ENCODE measurements at places on chromosomes 3 and 15.

DNA sequence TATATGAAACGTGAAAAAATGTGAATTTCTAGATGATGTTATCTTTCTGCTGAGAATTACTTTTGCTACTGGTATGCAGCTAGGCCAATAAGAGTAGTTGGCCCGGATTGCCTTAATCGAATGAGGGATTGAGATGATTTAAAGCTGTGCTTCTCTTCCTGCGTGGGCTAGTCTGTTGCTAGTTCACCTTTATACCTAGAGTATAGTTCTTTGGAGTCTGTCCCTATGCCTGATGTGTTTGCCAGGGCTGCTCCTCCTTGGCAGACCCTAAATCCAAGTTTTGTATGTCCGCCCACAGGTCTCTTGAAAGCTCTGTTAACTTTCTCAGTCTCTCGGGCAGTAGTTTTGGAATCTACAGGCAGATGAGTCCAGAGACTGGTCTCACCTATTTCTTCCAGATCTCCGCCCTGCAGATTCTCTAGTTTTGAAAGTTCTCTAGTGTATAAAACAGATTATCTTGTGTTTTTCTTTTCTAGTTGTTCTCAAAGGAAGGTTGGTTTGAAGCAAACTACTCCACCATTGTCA lies 64.9 kb downstream of the MEF2A start:
- DNase-seq: no peak

DNA sequence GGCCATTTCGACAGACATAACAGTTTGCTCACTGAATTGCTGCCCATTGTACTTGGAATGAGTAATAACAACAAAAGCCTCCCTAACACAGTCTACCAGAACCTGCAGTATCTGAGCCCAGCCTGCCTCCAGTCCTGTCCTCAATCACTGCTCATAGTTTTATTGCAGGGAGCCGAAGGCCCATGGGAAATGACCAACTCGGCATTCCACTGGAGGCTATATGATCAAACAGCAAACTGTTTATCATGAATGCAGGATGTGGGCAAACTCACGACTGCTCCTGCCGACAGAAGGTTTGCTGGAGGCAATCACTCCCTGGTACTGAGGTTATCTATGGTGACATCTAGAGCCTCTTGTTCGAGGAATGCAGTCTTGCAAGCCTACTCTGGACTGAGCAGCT lies 46.3 kb downstream of the LSM3 start:
- no peak for DNase-seq

DNA sequence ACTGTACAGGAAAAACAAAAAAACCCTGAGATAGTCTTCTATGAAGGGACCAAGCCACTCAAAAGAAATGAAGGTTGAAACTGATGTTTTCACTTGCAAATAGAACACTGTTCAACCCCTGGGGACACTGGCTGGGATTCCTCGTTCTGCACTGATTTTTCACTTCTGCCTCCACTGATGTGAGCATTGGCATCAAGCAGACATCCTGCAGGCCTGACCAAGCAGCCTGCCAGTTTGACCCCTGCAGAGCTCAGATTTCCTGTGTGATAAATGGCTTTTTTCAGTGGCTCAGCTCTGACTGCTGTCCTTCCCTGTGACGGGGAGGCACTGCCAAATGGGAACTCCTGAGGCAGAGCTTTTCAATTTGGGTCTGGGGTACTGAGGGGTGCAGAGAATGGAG lies 50.0 kb downstream of the RASGRP1 start:
- no peak for DNase-seq

DNA sequence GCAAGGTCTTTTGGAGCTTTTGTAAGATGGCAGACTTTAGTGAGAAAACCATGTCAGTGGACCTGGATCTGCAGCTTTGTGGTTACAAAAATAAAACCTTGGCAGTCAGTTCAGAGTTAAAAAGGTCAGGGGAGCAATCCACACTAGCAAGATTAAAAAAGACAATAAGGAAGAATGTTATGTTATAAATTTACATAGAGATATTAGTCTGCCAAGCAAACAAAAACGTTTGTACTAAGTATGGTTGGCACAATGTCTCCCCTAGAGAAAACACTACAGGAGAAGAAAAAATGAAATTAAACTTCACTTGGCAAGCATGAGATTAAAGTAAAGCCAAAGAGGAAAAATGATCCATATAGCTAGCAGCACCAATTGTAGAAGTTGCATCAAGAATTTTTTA lies 205.0 kb downstream of the LSAMP start:
- no peak for DNase-seq

DNA sequence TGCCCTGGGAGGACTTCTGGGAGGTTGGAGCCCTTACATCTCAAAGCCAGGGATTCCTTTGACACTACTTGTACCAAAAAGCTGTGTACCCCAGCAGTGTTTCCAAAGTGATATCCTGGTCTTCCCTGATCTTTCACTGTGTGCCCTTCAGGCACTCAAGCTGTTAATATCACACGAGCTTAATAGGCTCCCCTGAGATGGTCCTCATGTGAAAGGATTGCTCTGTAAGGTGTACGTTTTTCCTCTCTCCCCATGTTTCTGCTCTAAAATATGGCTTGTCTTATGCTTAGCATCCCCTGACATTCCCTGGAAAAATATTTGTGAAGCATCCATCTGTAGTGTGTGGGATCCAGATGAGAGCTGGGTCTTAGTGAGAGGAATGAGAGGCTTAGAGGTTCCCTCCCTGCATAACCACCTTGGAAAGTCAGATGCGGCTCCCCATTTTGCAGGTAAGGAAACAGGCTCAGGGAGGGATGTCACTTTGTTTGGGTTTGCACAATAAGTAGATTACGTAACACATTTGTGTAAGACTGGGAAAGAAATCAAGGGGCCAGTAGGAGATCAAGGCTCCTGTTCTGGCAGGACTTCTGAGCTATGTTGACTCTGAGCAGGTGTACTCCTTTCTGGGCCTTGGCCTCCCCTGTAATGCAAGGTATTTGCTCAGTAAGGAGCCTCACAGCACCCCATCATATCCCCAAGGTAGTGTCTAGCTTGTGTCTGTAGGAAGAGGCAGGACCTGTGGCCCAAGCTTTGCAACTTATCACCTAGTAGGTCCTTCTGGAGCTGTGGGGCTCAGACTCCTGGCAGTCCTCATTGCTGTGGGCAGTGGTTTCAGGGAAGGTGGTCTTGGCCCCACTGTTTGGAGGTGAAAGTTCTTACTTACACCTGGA lies 667 bp upstream of the ACOX2 start:
- no peak for DNase-seq

- DNase-seq: no peak
Observed at GRCh38 chr3:70517124-70517890, 204.9 kb upstream of the MDFIC2 start.

DNA sequence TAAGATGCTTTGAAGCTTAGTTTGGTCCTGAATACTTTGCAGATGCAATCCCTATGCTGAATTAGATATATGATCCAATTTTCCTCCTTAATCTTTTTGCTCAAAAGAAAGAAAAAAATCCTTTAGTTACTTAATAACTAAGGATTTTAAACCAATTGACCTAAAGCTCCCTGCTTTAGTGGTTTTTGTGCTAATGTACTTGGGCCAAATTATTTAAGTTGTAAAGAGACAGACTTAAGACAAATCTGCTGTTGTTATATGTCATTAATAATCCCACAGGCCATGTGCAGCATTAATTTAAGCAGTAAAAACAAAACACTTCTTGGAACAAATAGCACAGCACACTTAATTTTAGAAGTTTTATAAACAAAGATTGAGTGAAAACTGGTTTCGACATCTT lies 776.1 kb upstream of the SEMA6D start:
- DNase-seq: no peak

DNA sequence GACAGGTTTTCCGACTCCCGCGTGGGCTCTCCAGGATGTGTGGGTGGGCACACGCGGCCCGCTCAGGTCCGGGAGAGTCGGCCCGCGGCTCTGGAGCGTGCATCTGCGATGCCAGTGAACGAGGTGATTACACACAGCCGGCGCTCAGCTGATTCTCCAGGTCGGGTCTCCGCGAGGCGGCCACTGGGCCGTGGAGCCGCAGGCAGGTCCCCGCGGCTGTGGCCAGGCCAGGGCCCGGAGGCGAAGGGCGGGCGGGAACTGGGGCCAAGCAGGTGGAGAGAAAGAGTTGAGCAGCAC lies 13.2 kb downstream of the PAK6 start:
- no peak for DNase-seq

DNA sequence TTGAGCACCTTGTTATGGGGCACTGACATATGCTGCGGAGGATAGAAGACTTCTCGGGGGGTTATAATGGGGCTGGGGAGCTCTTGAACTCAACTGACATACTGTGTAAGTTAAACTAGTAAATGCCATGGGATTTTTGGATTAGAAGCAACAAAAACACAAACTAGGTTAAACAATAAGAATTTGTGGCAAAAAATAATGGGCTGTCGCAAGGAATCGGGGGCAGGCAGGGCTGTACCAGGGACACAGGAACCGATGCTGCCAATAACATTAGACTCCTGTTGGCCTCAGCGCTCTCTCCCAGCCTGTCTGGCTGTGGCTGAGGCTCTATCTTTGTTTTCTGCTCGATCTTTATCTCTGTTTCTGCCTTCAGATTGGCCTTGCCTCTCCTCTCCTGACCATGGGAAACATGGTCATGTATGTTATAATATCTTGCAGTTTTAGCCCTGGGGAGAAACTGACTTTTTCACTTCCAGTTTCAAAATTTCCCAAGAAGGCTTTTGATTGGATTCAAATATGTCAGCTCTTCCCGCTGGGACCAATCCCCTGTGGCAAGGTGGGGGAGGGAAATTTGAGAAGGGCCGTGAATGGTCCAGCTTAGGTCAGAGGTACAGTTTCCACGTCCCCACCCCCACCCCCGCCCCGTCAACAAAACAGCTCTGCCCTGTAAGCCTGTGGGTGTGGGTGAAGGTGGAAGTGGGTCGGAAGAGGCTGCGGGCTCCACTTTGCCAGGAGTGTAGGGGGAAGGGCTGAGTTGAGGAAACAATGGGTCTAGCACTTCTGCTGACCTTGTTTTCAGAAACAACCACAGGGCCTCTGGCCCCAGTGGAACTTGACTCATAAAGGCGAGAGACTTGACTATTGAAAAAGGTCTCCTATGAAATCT lies 161.1 kb upstream of the TBL1XR1 start:
- DNase-seq: no peak

GRCh38 chr3:21795152-21795837 lies 44.3 kb upstream of the ZNF385D start:
- no peak for DNase-seq

DNA sequence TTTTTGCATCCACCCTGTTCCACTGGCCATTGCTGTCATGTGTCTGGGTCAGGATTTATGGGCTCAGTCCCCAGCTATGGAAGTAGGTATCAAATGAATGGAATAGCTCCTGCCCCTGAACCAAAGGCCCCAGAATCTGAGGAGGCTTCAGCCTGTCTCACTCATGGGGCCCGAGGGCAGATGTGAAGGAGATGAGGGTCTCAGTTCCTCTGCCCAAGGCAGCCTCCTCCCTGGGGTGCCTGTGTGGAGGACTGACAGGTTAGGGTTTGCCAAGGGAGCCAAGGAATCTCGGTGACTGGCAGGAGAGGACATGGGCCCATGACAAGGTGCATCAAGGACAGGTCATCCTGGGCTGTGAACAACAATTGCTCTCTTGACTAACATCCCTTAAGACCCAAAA lies 70.4 kb downstream of the CPN2 start:
- DNase-seq: no peak

DNA sequence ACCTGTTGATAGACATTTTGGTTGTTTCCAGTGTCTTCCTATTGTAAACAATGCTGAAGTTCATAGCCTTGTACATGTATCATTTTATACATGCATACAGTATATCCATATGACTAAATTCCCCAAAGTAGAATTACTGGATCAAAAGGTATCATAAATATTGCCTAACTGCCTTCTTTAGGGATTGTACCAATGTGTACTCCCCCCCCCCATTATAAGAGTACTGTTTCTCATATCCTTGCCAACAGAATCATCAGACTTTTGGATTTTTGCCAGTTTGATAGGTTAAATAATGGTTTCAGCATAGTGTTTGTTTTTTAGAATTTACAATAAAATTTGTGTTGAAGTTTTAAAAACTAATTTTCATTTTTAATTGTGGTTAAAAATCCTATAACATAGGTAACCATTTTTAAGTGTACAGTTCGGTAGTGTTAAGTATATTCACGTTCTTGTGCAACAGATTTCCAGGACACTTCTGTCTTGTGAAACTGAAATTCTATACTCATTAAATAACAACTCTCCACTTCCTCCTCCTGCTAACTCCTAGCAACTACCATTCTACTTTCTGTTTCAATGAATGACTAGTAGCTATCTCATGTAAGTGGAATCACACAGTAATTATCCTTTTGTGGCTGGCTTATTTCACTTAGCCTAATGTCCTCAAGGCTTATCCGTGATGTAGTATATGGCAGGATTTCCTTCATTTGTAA lies 30.8 kb upstream of the MAP3K13 start:
- DNase-seq: peak; percentile 42

- no peak for DNase-seq
Observed at GRCh38 chr3:172511783-172512762, 11.2 kb downstream of the TNFSF10 start.

GRCh38 chr3:178041931-178042330 lies 494.3 kb upstream of the KCNMB2 start:
- no peak for DNase-seq

GRCh38 chr3:130894130-130894985 lies 474 bp downstream of the ATP2C1 start:
- DNase-seq: no peak

- DNase-seq: no peak
Observed at GRCh38 chr3:107629566-107629965, 106.8 kb downstream of the BBX start.

- no peak for DNase-seq
Observed at GRCh38 chr3:167184511-167184910, 195.6 kb downstream of the ZBBX start.

- no peak for DNase-seq
Observed at GRCh38 chr3:105904678-105905284, 36.0 kb upstream of the CBLB start.

DNA sequence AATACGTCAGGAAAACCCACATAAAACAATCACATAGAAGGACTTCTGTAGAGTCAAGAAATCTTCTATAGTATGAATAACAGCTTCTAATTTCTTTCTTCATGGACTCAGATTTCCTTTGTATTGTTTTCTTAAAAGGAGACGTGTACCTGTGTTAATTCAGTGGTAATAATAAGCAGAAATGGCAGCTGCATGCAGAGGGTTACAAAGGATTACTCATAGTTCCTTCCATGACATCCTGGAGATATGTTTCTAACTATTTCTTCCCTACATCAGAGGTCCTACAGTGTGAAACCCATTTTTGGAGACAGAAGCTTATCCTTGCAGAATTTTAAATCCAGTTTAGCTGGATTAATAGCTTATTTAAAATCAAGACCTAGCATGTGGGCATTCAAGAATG lies 36.1 kb downstream of the FBXL22 start:
- DNase-seq: no peak

- no peak for DNase-seq
Observed at GRCh38 chr3:112767177-112767576, 79.5 kb downstream of the CD200R1L start.

- no peak for DNase-seq
Observed at GRCh38 chr3:50167069-50167840, 12.1 kb downstream of the SEMA3F start.

DNA sequence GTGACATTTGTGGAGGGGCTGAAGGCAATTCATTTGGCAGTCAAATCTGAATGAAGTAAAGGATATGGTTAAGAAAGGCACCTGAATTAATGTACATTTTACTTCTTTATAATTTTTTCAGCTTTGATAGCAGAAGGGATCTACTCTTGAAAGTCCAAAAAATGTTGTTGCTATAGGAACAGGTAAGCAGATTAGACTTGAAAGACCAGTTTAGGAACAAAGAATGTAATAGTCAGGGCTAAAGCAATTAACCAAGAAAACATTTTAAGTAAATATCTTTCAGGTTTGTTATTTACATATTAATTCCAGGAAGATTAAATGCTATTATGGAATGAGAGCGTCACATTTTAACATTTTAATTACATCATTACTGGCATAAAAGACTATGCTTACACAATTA lies 1.1 kb downstream of the ATP13A4 start:
- no peak for DNase-seq

- no peak for DNase-seq
Observed at GRCh38 chr3:30761374-30761773, 133.1 kb downstream of the GADL1 start.

Data from NCI-H1417 treated with DMSO at 0.1 percent for 48 hours (cell line).